MG63 (cell line): ENCODE measurements at places on chromosomes 2 and 18. TPM values are rescaled to one million over a fixed set of nuclear protein-coding genes. Genes with fewer than 3 reads are reported as not detected.

ABCB6 gene
- 15.5 and 31.7 TPM in 2 replicates for total RNA-seq

NPHP1 gene
- 2.5 and 10.9 TPM in 2 replicates for total RNA-seq

DNA sequence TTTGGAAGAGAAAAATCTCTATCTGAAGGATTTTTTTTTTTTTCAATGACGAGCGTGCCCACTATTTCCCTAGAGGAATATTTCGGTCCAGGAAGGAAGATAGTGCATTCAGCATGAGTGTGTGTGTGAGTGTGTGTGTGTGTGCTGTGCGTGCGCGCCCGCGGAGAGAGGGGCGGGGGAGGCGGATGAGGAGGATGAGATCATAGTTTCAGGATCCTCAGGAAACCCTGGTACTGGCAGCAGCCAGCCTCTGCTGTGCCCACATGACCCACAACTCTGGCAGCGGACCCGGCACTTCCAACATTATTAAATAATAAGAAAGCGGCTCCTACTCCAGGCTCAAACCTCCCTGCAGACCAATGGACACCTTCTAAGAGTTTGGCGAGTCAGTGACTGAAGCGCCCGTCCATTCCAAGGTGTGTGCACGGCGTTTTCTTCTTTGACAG lies 217.0 kb upstream of the DTNA start:
- peak; percentile 81 for DNase-seq

NCKAP5 gene
- not detected in 2 replicates for total RNA-seq

DNA sequence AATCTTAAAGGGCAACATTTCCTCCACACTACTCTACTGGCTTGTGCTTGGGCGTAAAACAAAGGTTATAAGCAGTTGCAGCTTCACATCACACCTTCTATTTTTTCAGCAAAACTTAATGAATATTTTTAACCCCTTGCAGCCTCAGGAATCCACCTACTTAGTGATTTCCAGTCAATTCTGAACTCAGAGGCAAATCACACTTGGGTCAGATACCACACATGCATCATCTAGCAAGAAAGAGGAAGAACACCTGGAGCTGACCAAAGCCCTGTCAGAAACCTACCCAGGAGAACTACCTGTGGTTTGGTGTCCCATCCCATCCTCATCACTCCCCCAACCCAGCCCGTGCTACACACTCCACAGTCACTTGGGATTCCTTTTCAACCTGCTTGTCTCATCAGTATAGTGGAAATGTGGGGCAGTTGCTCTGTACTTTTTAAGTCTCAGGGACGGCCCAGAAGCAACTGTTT lies 25.5 kb downstream of the PIAS2 start:
- no peak for DNase-seq

DNA sequence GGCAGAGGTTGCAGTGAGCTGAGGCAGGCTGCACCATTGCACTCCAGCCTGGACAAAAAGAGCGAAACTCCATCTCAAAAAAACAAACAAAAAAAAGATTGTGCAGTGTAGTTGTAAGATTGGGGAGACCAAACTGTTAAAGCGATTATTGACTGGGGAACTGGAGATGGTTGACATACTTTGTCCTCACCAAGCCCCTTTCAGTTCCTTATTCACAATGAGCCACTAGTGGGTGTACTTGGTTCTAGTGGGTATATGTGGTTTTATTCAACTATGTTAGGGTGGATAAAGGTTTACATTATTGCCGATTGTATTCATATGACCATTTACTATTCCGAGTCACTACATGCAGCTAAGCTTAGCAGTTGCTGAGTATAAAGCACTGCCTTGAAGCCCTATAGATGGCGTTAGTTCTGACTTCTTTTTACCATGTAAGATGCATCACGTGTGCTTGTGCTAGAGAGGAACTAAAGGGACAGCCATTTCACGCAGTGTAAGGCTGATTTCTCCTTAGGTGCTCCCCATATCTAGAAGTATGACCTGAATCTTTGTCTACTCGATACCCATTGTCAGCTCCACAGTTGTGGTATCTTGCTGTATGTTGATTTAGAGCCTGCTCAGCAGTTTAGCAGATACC lies 12.1 kb downstream of the EIF4E2 start:
- DNase-seq, result no peak

GRCh38 chr2:191691016-191691735 lies 13.2 kb downstream of the NABP1 start:
- no peak for DNase-seq

DNA sequence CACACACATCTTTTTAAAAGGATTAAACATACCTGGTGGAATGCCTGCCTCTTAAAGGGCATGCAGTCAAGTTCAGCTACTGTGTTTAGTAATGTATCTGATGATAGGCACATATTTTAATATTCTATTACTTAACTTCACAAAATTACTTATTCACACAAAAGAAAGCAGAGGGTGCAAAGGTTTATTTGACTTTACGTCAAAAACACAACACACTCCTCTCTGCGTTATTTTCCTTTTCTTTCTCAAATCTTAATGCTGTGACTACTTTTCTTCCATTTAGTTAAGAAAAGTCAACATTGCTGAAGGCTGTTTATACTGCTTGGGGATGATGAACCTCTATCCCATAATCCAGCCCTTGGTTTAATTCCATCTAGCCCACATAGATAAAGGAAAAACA lies 127.9 kb upstream of the ST6GAL2 start:
- DNase-seq, result no peak

GRCh38 chr2:6757215-6757614 lies 108.5 kb downstream of the CMPK2 start:
- no peak for DNase-seq

MTA3 gene
- 18.8 and 36.5 TPM in 2 replicates for total RNA-seq

CBLN2 gene
- total RNA-seq, result not detected in 2 replicates

DNA sequence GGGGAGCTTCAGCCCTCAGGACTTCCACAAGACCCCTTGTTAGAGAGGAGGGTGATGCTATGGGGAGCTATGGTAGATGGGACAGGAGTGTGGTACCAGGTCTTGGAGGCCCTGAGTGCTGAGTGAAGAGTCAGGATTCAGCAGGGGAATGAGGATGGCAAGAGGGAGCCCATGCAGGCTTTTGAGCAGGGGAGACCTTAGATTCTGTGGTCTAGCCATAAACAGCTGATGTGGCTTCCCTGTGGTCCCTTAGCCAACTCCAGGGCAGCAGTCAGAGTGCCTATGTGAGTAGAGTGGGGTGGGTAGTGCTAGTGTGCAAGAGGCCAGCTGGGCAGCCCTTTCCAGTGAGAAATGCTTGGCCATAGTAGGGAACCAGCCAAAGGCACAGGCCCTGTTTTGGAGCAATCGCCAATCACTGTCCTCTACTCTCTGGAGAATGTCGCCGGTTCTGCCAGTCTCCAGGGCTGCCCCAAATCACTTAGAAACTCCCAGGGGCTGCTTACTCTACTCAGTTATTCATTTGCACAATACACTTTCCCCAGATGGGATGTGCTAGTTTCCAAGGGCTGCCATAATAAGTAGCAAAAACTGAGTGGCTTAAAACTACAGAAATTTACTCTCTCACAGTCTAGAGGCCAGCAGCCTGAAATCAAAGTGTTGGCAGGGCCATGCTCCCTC lies 310.5 kb downstream of the SMAD2 start:
- DNase-seq, result no peak

VWA3B gene
- not detected in 2 replicates for total RNA-seq

DNA sequence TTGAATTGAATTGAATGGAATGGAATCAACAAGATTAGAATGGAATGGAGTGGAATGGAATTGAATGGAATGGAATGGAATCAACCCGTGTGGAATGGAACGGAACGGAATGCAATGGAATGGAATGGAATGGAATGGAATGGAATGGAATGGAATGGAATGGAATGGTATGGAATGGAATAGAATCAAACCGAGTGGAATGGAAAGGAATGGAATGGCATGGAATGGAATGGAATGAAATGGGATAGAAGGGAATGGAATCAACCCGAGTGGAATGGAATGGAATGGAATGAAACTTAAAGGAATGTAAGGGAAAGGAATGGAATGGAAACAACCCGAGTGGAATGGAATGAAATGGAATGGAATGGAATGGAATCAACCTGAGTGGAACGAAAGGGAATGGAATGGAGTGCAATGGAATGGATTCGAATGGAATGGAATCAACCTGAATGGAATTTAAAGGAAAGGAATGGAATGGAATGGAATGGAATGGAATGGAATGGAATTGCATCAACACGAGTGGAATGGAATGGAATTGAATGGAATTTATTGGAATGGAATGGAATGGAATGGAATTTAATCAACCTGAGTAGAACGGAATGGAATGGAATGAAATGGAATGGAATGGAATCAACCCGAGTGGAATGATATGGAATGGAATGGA lies 1146.6 kb downstream of the RPIA start:
- DNase-seq, result no peak

ALLC gene
- not detected in 2 replicates for total RNA-seq

DNA sequence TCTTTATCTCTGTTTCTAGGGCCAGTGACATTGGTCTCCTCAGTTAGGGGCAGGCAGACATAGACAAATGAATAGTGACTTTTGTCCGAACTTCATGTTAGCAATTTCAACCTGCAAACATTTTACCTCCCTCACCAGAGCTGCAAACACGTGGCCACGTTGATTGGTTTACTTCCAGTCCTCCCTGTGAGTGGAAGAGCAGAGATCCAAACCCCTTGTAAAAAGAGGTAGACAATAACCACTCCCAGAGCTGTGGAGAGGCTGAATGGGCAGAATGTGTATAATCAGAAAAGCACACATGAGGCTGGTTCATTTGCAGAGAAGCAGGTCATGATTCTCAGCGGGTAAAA lies 31.1 kb downstream of the CTIF start:
- DNase-seq, result no peak

ATP6V1B1 gene
- not detected in 2 replicates for total RNA-seq

DNA sequence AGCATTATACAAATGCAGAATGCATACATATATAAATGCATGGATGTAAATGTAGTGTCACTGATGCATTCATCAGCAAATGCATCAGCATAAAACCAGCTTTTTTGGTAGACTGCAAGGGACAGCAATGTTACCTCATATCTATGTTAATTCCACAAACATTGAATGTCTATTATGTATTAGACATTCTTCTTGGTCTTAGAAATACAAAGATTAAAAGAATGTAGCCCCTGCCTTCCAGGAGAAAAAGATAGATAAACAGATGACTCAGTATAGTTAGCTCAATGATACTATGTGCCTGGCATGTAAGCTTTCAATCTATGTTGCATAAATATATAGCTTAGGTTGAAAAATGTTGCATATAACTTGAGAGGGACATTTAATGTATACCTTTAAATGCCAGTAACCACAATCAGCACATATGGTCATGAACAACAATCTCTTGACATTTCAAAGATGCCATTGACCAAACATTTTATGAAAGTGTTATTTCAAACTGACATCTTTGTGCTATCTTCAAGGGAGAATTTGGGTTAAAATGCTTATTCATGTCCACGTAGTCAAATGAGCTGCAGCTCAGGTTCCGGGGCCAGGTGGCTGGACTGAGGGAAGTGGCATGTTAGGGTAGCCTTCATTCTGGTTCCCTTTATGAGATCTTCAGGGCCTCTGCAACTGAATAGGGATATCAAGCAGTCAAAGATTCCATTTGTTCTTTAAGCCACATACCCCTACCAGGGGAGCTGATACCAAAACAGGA lies 45.2 kb upstream of the GCG start:
- DNase-seq, result no peak

DNA sequence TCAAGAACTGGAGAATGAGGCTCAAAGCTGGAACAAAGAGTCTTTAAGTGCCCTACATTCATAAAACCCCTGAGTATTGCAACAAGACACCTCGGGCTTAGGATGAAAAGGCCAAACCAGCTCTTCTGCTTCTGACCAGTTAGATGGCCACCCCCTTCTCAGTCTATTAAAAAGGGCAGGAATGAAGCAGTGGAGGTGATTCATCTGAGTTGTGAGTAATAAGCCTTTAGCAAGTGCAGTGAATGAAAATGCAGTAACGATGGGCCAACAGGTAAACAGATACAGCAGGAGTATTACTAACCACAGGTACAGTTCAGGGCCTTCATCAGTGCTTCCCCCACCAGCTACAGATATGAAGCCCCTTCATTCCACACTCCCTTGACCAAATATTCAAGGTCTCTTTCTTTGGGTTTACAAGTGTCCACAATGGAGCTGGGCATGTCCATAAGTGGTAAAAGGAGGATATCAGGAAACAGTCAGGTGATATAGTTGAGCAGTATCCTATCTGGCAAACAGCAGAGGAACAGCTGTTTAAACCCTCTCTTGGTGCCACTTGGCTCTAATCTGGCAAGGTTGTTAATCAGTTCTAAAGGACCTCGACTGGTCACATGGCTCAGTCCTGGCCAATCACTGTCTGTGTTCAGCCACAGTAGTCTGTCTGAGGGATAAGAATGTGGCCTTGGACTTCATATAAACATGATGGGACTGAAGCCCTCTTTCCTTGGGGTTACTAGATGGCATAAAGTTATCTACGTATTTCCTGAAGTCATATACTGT lies 17.8 kb downstream of the SERPINB13 start:
- no peak for DNase-seq

GRCh38 chr2:61713457-61713856 lies 140.4 kb downstream of the FAM161A start:
- DNase-seq, result no peak

- peak; percentile 28 for DNase-seq
Measured at GRCh38 chr2:45269149-45269793, 260.0 kb upstream of the SIX2 start.

DNA sequence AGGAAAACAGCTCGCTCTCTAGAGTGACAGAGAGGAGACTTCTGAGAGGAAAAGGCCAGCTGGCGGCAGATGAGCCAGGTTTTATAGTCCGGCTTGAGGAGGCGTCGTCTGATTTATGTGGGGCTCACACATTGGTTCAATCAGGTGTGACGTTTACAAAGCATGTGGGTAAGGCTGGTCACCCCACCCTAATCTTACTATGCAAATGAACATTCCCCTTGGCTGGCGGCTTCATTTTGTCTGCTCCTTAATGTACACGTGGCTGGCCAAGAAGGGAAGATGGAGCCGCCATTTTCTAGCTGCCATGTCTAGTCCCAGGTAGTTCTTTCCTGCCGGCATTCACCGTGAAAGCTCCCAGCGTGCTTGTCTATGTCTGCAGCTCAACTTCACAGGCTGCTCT lies 299.1 kb upstream of the SPRED2 start:
- no peak for DNase-seq

GRCh38 chr2:129165006-129165405 lies 814.5 kb upstream of the RAB6C start:
- DNase-seq, result peak; percentile 72

GALNT13 gene
- total RNA-seq, result 0.07 TPM in 1 of 2 replicates, not detected in the other

IL18RAP gene
- total RNA-seq, result not detected in 2 replicates

DNA sequence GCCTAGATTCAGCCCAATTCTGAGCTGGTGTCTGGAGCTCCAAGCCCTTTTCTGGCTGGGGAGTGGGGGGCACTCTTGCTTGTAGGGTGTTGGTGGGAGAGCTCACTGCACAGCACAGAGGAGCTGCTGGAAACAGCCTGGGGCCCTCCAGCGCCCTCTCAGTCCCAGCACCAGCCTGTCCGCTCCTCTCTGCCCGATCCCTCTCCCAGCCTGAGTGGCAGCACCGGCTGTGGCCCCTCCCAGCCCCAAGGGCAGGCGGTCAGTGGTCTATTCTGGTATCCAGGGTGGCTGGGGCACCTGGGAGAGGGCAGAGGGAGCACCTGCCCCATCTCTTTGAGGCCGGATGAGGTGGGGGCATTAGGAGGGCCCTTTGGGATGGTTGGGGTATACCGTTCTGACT lies 13.2 kb upstream of the DES start:
- no peak for DNase-seq
